CD14-positive monocyte (primary cell): ENCODE measurements at places on chromosomes 13 and 19. TPM values are rescaled to one million over a fixed set of nuclear protein-coding genes. Genes with fewer than 3 reads are reported as not detected.

DNA sequence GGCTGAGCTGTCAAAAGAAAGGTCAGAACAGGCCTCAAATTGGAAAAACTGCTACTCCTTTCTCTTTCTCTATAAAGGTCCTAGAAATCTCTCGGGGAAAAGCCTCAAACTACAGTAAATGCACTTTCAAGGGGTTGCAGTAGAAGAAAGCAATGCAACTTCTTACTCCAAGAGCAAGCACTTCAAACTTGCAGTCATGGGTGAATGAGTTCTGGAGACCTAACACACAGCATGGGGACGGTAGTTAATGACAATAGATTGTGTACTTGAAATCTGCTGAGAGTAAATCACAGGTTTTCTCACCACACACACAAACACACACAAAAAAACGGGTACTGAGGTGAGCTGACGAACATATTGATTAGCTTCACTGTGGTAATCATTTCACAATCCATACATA, 11.8 kb downstream of the TUBGCP3 start:
- no peak for DNase-seq

- DNase-seq: peak; percentile 61
Observed at GRCh38 chr19:47111006-47111621, 2.5 kb downstream of the ZC3H4 start.

PLK5 gene
- not detected for polyA plus RNA-seq

PEG3 gene
- not detected for polyA plus RNA-seq

TTYH1 gene
- not detected for polyA plus RNA-seq

DNA sequence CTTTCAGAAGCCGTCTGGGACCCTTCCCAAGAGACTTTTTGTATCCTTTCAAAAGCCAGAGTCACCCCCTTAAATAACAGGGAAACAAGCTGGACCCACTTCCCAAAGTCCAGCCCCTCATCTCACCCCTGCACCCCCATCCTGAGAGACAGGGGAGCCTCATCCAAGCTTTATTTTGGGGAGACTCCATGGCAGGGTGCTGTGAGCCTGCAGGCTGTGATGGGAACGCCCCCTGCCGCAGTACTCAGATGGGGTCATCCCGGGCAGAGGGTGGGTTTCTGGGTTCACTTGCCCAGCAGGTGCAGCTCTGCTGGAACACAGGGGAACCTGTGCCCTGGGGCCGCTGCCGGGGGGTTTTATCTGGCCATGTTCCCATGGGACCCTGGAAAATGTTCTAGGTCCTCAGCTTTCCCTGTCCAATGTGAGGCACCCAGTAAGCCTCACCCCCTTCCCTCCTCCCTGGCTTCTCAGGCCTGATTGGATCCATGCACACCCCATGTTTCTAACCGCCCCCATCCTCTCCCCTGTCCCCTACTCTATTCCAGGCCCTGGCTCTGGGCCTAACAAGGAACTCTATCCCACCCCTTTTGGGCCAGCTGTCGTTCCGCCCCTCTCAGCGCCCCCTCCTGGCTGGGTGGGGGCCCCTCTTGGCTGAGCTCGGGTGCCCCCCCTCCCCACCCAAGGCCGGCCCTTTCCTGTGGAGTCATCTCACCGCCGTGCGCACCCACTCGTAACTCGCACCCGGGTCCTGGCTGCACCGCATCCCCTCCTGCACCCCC, 1.0 kb downstream of the HIF3A start:
- no peak for DNase-seq

DNA sequence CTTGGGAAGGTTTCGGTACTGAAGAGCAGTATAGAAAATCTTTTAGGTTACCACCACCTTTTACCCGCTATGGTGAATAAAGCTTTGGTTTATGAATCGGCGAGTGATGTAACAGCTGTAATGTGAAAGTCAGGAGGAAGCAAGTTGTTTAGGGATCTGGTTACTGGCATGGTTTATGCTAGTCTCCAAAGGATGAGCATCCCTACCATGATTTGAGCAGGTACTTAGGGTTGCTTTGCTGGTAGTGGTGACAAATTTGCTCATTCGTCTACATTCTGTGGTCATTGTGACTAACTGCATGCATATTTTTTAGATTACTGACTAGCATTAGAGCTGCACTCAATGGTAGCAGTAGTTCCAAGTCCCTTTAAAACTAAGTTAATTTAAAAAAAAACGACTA, 104.1 kb downstream of the FRY start:
- no peak for DNase-seq

DNA sequence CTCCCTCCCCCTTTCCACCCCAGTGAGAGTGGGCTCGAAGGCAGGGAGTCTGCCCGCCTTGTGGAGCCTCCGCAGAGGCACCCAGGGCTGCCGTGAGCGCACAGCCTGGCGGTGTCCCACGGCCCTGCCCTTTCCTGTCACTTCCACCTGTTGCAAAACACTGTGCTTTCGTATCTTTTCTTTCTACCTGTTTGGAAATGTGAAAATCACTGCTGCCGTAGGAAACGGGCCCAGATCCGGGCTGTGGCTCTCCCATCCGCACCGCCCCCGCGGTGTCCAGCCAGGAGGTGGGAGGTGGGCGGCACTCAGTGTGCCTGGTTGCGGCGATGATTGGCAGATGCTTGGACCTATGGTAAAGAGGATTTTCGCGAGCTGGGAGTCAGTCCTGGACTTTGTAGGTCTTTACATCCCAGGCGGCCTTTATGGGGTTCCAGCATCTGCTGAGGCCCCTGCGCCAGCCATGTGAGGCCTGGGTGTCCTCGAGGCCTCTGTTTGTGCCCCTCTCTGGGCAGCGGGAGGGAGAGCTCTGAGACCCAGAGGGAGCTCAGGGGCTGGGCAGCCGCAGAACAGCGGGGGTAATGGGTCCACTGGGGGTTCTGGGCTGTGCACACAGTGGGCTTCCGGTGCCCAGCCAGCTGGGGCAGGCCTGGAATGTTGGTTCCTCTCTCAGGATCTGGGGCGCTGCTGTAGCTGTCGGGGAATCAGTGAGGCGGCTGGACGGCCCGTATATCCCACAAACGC, 6.1 kb downstream of the STK11 start:
- DNase-seq: no peak

DNA sequence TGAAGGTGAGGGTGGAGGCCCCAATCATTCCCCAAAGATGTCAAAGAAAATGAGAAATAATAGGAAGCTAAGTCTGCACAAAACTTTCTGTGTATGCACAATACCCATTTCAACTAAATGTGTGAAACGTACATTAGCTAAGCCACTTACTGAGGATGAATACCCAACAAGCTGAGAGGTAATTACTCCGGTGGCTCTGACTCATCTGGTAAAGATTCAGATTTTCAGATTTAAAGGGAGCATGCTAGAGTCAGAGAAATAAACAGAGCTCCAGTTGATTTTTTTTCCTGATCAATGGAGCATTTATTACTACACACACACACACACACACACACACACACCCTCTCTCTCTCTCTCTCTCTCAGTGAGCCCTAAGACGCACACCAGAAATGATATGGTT, 194.8 kb upstream of the ARGLU1 start:
- DNase-seq: no peak

DNA sequence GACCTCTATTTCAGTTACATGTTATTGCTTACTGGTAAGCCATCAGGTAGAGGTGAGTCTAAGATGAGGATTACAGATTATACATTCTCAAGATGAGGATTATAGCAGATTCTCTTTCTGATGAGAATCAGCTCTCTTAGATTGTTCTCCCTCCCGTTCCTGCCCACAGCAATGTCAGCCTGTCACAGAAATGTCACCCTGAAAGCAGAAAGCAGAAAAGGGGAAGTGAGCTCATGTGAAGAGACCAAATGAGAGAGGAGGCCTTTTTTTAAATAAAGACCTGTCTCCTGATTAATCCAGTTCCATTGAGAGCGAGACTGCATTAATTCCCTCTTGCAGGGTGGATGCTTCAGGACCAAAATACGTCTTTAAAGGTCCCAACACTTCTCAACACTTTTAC, 445.6 kb downstream of the KCTD12 start:
- DNase-seq: peak; percentile 22

DNA sequence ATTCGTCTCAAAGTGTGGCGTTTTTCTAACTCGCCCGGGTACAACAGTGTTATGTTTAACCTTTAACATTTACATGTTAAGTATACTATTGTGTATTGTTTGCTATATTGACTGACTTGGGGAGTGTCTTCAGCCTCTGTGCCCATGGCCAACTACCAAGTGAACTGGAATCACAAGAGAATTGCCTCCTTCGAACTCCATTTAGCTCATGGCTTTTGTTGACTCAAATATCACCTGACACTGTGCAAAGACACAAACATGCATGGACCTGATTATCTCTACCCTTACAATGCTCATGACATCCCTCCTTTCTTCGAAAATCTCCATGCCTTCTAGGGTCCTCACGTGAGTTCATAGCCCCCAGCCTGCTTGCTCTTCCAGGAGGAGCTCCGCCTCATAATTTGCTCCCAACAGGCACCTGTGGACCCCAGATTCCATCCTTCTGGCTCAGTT, 704 bp downstream of the ZNF814 start:
- DNase-seq: no peak

TUBA3C gene
- polyA plus RNA-seq: not detected in 2 replicates

OSCAR gene
- polyA plus RNA-seq: 270 and 349 TPM in 2 replicates

ZNF569 gene
- polyA plus RNA-seq: 1.2 TPM

- DNase-seq: no peak
Observed at GRCh38 chr13:40187324-40187795, 479.1 kb downstream of the FOXO1 start.
